ENCODE measurements at places on chromosomes 5 and 9.

GRCh38 chr5:6411141-6411540, 32.8 kb upstream of the MED10 start:
- no peak for DNase-seq

- no peak for DNase-seq
These were observed 165.6 kb downstream of the SMARCA2 start for GRCh38 chr9:2180704-2181103.

GRCh38 chr5:167582283-167582682, 709.2 kb upstream of the WWC1 start:
- no peak for DNase-seq

DNA sequence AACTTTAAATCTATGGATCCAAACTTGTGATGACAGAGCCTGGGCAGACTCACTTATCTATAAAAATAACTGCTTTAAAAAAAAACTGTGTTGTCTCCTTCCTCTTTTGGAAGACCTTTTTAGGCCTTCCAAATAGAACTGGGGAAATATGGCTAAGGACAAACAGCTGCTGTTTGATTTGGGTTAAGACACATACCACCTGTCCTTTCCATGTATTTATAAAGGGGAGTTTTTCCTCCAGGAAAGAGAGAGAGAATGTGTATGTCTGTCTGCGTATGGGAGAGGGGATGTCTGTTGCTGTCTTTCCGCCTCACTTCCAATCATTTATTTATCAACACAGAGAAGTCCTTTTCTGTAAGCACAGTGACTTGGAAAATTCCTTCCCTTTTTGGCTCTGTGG, 2.8 kb downstream of the ARHGEF37 start:
- DNase-seq = no peak

GRCh38 chr5:150948539-150948938, 43.8 kb upstream of the ZNF300 start:
- no peak for DNase-seq

Measured in posterior cingulate gyrus (tissue), 11 donors.